Vagina (tissue), 2 donors: ENCODE measurements at places on chromosomes 4 and X.

GRCh38 chr4:76058302-76058701 is 16.2 kb upstream of the ART3 start:
- DNase-seq = no peak

GRCh38 chrX:87140800-87141483 is 376.7 kb upstream of the KLHL4 start:
- DNase-seq = no peak

- DNase-seq = no peak
Observed at GRCh38 chr4:103493450-103494159, 226.2 kb downstream of the TACR3 start.

GRCh38 chr4:153471698-153472093 is 5.5 kb downstream of the TMEM131L start:
- DNase-seq = no peak

GRCh38 chr4:6469144-6469543 is 3.3 kb downstream of the PPP2R2C start:
- peak; percentile 5 for DNase-seq

- no peak for DNase-seq
Observed at GRCh38 chrX:149867488-149867887, 13.5 kb upstream of the MAGEA8 start.

GRCh38 chrX:102155806-102156179 is at the start of gene BEX5:
BEX5 (minus strand) TSS chrX:102155977; CDS start chrX:102154265, 1,712 bp downstream.
- DNase-seq = no peak

DNA sequence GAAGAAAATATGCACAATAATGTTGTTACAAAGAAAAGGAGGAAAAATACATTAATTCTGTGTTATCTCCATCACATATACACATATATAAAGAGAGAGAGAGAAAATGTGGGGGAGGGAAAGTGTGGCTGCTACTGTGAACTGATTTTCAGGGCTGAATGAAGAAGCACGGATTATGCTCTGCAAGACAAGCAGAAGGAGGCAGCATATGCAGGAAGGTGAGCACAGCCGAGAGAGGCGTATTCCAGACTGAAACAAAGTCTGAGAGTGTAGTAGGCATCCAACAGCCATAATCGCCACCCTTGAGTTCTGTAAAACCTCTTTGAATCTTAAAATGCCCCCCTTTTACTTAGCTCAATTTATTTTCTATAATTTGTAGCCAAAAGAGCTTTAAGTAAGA is 1081.8 kb upstream of the GRID2 start:
- no peak for DNase-seq

- DNase-seq = peak; percentile 91
Observed at GRCh38 chr4:109433205-109434006, at the start of gene SEC24B. SEC24B (plus strand) TSS chr4:109433815; CDS start chr4:109433870, 55 bp downstream.

- DNase-seq = no peak
Observed at GRCh38 chr4:142463206-142463605, 382.9 kb downstream of the INPP4B start.

- DNase-seq = no peak
Observed at GRCh38 chr4:87236861-87237260, 16.4 kb upstream of the KLHL8 start.

DNA sequence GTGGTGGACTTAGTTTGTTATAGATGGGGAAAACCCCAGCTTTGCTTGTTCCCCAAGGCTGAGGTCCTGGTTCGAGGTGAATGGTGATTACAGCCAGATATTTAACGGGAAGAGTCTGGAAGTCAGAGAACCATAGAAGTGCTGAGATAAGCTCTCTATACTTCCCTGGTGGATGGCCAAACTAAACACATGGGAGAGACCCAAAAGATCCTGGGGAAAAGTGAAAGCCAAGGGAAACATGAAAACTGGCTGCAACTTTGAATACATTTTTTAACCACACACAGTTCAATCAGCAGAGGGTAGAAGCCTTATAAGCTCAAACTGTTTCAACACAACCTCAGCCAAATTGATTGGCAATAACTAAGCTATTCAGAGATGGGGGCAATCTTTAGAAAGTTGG is 29.3 kb upstream of the SRPX start:
- no peak for DNase-seq

DNA sequence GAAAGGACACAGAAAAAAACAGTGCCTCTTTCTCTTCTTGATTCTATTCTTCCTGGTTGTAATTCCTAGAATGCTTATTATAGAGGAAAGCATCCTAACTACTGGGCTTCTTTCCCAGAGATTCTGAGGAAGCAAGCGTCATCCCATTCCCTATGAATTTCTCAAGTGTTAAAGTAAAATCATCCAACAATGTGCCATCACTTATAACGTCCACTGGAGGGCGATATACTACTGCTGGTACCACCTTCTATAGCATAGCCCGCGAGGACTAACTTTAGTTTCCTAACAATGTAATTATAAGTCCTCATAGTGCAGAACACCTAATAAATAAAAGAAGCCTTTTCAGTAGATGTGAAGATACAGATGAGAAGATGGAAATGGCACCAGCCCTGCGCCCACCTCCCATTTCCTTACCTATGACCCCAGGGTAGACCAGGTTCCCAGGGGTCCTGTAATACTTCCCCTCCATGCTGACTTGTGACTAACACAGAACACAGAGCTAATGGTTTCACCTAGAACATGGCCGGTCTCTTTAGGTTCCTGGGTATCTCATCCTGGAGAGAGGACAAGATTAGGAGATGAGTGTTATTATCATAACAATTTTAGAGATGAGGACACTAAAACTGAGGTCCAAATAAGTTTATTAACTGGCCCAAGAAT is 4.2 kb downstream of the CENPVL3 start:
- DNase-seq = no peak

- no peak for DNase-seq
Observed at GRCh38 chr4:45663628-45664081, 460.2 kb downstream of the GABRG1 start.

DNA sequence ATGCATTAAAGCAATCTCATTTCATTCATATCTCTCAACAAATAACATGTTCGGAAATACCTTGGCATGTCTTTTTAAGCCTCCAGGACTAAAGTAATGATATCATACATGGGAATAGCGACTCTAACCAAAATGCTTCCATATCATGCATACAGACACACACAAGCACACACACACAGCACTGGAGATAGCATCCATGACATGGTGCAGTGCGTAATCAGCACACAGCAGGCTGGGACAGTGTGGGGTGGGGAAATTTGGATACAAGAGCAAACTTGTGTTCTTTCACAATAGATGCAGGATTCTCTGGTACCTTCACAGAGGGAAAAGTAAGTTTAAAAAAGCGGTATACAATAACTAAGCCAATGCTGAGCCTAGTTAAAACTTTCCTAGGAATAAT is 132.3 kb upstream of the HPGD start:
- DNase-seq = no peak

DNA sequence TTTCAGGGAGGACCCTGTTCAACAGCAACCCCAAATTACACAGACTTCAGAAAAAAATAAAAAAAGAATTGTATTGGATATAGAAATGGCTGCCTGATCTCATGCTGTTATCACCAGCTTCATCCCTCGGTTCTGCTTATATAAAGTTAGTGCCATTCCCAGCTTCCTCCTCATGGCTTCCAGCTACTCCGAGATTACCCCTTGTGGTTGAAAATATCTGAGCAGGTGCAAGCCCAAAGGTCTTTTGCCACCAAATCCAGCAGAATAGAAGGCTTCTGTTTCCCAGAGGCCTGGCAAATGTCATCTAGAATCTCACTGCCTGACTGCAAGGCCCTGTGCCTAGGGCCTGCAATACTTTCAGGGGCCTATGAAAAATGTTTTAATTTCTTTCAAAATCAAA is 13.8 kb upstream of the HPGDS start:
- no peak for DNase-seq

DNA sequence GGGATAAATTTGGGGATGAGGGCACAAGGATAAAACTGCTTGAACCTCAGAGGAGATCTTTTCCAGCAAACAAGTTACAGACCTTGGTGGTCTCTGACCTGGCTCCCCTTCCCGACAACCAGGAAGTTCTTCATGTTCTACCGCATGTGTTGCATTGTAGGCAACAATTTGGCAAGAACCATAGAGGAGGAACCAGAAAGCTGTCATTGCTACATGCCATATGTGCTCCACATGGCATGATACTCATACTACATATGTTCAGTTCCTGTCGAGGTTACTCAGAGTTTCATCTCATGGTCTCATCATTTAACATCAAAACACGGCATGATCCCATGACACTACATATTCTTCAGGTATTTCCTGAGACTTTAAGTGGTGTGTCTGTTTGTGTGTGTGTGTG is 235.9 kb downstream of the OR13H1 start:
- DNase-seq = no peak

GRCh38 chrX:24899391-24899790 is 116.4 kb downstream of the ARX start:
- no peak for DNase-seq

DNA sequence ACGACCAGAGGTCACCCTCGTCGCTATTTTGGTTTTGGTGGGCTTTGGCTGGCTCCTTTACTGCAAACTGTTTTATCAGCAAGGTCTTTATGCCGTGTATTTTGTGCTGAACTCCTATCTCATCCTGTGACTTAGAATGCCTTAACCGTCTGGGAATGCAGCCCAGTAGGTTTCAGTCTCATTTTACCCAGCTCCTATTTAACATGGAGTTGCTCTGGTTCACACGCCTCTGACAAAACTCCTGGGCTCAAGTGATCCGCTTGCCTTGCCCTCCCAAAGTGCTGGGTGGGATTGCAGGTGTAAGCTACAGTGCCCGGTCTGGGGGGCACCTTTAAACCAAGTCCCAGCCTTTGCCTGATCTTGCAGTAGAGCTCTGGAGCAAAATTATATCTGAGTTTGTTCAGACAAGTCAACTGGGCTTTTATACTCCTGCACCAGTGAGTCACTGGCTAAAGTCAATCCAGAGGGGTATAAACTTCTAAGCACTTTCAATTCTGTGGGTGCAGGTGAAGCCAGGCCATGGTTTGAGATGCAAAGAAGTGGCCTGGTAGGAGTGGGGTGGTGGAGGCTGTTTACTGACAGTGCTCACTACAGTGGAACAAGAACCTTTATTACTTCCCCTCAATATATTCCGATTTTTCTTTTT is 50.2 kb downstream of the MGST2 start:
- no peak for DNase-seq

GRCh38 chrX:40863671-40864070 is 128.3 kb upstream of the MED14 start:
- no peak for DNase-seq

- DNase-seq = no peak
Observed at GRCh38 chr4:109994415-109994827, 81.7 kb downstream of the EGF start.

DNA sequence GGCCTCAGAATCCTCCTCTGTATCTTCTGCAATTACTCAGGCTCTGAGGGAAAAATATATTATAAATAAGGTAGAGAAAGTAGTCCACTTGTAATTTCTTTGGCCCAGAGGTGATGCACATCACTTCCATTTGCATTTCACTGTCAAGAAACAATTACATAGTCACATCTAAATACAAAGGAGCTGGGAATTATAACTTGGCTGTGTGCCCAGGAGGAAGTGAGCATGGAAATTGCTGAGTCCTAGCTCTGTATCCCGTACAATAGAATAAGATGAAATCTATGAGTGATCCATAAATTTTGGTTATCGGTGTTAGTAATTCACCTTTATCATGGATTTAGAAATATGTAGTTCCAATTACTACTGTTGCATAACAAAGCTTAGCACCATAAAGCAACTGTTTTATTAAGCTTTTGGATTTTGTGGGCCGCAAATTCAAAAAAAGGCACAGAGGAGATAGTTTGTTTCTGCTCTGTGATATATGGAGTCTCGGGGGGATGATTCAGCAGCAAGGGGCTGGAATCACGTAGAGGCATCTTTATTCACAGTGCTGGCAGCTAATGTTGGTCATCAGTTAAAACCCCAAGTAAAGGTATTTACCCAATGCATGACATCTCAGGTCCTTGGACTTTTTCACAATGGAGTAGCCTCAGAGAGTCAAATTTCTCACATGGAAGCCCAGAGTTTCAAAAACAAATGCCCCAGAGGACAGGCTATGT is 241.4 kb upstream of the GALNT7 start:
- DNase-seq = no peak

DNA sequence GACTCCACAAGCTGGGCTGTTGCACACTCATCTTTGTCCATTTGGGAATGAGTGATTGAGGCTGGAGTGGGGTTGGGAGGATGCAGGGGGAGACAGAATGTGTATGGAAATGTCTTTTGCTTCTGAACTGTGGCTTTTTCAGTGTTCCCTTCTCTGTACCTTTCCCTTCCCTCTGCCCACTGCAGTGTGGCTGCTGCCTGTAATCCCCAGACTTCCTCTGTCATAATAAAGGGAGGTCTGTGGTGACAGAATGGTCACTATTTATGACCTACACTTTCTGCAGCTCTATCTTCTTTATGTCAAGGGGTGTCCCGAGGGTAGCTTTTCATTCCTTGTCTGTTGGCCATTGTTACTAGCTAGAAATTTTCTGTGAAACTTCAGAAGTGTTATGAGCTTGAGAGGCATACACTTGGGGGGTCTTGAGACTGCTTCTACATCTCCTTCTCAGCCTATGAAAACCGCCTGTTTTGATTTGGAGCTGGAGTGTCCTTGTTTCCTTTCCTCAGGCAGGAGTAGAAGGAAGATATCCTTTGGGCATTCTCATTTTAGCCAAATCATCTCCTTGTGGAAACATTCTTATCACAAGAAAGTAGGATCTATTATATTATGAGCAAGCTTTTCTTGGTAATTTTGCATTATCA is 63.0 kb downstream of the ANK2 start:
- no peak for DNase-seq

DNA sequence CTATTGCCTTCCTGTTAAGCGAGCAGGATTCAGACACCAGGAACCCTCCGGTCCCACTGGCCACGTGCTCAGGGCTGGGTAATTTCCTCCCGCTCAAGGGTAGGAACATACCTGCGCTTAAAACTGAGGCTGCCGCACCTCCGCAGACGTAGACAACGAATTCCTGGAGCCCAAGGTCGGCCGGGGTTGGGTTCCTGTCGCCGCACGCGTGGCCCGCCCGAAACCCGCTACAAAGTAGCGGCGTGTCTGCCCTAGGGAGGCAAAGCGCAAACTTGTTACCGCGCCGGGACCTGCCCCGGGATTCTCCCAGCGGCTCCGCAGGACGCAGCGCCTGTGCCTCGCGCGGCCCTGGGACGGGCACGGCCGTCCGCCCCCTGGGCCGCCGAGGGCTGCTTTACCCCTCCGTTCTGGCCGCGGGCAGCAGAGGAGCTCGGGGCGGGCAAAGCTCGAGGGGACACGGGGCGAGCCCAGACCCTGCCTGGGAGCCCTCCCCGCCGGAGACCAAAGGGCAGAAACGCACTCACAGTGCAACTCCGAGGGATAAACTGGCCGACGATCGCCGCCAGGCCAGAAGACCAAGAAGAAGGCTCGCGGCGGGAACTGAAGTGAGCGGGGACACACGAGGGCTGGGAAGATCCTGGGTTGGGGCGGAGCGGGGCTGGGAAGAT is at the start of gene ERVMER34-1:
ERVMER34-1 (minus strand) TSS at position 607 of the 668 bp plus-strand sequence. CDS start 5,905 bp downstream, outside the sequence.
- DNase-seq = no peak

DNA sequence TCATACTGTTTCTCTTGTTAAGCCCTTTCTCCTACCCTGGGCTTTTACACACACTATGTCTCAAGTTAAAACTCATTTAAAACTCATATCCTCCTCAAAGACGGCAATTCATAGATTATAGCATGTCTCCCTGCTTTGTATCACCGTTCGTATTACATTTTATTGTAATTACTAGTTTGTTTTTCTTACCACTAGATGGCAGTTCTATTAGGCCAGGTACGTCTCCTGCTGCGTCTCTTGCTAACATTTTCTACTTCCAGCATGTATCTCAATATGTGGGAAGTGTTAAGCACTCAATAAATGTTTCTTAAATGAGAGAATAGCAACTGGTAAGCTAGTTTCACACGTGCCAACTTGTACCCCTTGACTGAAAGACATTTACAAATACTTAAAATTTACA is 450.3 kb upstream of the PCDH7 start:
- DNase-seq = no peak
